ENCODE measurements at places on chromosomes 6 and 20. TPM values are rescaled to one million over a fixed set of nuclear protein-coding genes. Genes with fewer than 3 reads are reported as not detected.

DNA sequence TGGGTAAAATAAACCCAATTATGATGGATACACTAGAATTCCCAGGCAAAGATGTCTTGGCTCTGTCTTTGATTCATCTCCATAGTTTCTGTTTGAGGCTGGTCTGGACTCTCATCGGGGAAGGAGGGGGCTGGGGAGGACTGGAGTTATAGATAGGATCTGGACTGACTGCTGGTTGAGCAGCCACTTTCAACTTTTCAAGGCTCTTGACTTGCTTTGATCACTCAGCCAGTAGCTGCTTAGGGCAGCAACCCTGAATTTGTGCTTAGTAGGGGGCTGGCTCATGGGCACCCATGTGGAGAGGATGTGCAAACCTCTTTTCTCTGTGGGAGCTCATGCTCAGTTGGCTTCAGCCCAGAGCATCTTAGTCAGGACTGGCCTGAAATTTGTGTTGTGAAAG lies 114.0 kb upstream of the NEDD9 start:
- H3K36me3 ChIP-seq = peaks cover 74% of the 10 kb centered on the region
- DNase-seq = no peak
- H3K4me1 ChIP-seq = peaks cover 58% of the 10 kb centered on the region

- H3K27me3 ChIP-seq = no peaks in the 10 kb centered on the region
- H3K27ac ChIP-seq = no peak overlapping the region
- H3K4me3 ChIP-seq = no peak overlapping the region
- peaks cover 22% of the 10 kb centered on the region for H3K36me3 ChIP-seq
- DNase-seq = no peak
- peaks cover 39% of the 10 kb centered on the region for H3K4me1 ChIP-seq
Observed at GRCh38 chr20:1295276-1295930, 29.3 kb downstream of the SNPH start.

DNA sequence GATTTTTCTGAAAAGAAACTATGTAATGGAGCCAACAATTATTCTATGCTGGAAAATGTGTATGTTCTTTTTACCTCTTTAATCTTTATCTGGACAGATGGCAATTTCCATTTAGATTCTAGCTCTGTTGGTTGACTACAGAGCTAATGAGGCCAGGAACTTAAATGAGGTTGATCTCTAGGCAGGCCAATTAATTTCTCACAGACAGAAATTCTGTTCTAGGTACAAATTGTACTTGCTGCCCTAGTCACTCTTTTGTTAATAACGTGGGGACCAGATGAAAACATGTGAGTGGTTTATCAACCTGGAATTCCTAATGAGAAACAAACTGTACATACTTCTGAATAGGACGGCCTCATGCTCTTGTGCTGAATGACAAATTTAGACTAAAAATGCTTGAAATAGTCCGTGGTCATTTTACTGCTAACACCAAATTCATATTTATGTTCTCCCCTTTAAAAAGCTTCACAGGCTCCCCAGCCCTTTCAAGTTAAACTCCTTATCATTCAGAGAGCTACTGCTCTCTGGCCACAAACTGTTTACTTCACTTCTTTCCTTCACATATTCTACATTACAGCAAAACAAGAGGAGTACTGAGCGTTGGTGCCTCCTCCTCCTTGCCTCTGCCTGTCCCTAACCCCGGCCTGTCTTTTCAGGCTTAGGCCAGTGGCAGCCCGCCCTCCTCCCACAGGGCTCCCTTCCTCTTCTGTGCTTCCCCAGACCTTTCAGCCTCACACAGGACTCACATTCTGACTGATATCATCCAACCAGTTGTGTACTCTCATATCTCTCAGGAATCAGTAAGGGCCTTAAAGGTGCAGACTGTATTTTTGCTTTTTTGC lies 41.4 kb downstream of the DTNBP1 start:
- H3K27me3 ChIP-seq = no peaks in the 10 kb centered on the region
- H3K27ac ChIP-seq = no peak overlapping the region
- peaks cover 3% of the 10 kb centered on the region for H3K36me3 ChIP-seq
- peaks cover 9% of the 10 kb centered on the region for H3K4me1 ChIP-seq
- no peak overlapping the region for H3K4me3 ChIP-seq

GRCh38 chr6:21438237-21438985 lies 155.1 kb upstream of the SOX4 start:
- DNase-seq = peak; percentile 78
- peak overlapping the region; percentile 82 for H3K27ac ChIP-seq
- peaks cover 14% of the 10 kb centered on the region for H3K36me3 ChIP-seq
- H3K27me3 ChIP-seq = peaks cover 15% of the 10 kb centered on the region
- peak overlapping the region; percentile 67 for H3K4me3 ChIP-seq

DNA sequence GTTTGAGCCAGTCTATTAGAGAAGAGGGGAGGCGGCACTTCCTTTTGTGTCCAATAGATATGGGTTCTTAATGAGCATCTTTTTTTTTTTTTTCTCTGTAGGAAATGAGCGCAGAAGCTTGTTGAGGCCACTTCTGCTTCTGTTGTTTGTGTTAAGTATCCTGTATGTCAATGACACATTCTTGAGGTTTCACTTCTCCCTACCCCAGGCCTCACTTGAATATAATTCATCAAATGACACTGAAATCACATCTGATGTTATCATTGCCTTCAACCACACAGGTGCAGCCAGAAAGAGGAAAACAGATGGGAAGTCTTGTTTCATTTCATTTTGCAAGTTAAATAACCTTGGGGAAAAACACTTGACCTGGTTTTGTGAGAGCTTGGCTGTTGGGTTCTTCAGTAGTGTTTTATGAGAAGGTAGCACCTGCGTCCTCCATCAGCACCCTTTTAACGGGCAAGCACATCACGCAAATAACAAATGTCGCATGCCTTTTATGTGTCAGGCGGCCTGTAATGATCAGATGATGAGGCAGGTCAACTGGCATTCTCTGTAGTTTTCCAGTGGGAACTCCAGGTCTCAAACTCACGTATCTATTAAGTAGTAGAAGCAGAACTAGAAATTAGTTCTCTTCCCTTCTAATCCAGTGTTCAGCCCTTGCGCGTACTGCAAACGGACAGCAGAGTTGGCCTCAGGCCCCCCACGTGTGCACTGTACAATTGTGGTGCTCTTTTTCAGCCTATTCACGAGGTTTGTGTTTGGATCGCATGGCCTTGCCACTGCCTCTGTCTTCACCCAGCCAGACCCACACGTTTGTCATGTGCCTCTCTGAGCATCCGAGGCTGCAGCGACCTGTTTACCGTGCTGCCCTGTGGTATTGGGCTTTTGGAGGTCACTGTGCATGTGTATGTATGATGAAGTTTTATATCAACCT lies 23.5 kb downstream of the PLEKHG1 start:
- H3K27me3 ChIP-seq = peaks cover 25% of the 10 kb centered on the region
- no peaks in the 10 kb centered on the region for H3K36me3 ChIP-seq
- no peak overlapping the region for H3K27ac ChIP-seq
- H3K4me1 ChIP-seq = peaks cover 4% of the 10 kb centered on the region
- no peak overlapping the region for H3K4me3 ChIP-seq
- no peak for DNase-seq

GRCh38 chr6:131510094-131510493 lies 62.9 kb upstream of the ARG1 start:
- no peak overlapping the region for H3K4me3 ChIP-seq
- no peaks in the 10 kb centered on the region for H3K27me3 ChIP-seq
- H3K4me1 ChIP-seq = no peaks in the 10 kb centered on the region
- no peak for DNase-seq
- H3K36me3 ChIP-seq = no peaks in the 10 kb centered on the region
- no peak overlapping the region for H3K27ac ChIP-seq

Gene RIPOR3
- total RNA-seq = not detected

DNA sequence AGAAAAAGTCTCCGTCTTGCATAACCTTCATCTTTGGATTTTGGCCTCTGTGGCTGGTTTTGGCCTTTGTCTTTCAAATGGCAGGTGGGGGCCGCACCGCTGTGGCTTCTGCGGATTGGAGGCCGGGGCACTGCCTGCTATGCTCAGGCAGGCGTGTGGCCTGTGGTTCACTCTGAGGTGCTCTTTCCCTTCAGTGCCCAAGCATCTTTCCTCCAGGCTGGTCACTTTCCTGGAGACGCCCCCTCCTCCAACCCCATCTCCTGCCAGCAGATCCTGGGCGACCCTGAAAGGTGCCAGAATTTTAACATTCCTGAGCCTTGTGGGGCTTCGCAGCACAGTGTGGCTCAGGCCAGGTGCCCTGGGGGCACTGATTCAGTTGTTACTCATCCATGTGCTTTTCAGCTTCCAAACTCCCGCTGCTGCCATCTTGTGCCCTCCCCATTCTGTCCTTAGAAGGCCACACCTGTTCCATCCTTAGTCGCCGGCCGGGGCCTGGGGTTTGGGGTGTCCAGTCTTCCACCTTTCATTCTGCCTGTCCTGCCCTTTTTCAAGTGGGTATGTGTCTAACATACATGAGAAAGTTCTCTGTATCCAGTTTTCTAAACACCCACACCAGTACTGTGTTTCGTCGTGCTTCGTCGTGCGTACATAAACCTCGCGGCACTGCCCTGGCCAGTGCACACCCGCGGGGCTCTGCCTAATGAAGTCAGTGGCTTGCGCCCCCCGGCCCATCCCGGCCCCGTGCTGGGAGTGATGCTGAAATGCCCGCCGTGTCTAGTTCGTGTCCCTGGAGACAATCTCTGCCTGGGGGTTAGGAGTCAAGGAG lies 12.1 kb downstream of the SS18L1 start:
- H3K4me1 ChIP-seq = peaks cover 15% of the 10 kb centered on the region
- DNase-seq = no peak
- H3K36me3 ChIP-seq = peaks cover 43% of the 10 kb centered on the region

DNA sequence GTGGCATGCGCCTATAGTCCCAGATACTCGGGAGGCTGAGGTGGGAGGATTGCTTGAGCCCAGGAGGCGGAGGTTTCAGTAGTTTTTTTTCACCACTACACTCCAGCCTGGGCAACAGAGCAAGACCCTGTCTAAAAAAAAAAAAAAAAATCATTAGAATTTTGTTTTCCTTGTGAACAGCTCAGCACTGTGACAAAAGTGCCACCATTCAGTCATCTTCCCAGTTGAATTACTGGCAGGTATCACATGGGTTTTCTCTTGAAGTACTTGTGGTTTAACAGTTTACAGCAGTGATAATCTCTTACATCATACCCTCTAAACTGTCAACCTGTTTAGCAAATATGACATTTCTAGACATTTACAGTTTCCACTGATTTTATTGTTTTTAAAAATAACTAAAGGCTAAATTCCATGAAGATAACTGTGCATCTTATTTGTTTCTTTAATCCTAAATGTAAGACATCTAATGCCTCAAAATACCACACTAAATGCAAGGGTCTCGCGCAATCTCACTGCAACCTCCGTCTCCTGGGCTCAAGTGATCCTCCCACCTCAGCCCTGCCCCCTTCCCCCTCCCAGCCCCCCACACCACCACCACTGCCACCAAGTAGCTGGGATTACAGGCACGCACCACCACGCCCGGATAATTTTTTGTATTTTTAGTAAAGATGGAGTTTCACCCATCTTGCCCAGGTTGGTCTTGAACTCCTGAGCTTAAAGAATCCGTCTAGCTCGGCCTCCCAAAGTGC lies 7.0 kb downstream of the TRPC4AP start:
- peaks cover 28% of the 10 kb centered on the region for H3K36me3 ChIP-seq
- H3K27me3 ChIP-seq = no peaks in the 10 kb centered on the region
- H3K27ac ChIP-seq = no peak overlapping the region
- no peak for DNase-seq
- no peak overlapping the region for H3K4me3 ChIP-seq
- H3K4me1 ChIP-seq = peaks cover 42% of the 10 kb centered on the region

DNA sequence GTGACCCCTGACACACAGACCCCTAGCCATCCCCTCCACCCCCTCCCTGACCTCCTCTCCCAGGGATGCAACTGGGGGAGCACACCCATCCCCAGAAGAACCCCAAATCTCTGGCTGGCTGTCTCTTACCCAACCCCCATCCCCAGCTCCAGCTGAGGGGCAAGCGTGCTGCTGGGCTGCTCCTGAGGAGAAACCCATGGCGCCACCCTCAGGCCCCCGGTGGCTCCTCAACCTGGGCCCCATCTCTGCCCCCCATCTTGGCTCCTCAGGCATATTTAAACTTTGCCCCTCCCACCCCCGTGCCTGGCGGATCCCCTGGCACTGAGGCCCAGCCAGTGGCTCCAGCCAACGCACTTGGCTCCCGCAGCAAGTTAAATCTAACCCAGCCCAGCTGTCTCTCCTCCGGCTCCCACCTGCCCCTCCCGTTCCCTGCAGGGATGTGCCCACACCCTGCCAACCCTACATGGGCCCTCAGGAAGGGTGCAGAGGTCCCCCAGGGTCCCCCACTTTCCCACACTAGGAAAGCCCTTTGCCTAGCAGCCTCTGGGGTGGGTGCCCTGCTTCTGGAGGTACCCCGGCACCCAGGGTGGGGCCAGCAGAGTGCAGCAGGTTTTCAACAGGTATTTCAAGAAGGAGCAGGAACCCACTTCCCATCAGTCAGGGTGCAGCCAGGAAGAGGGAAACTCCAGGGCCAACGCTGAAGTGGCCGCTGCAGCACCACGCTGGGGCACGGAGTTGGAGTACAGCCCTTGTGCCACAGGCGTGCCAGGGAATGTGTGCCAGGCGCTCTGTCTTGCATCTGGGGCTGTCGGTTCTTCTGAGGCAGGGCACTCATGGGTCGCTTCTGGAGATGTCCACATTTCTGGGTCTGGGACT lies 5.3 kb upstream of the OSBPL2 start:
- no peaks in the 10 kb centered on the region for H3K27me3 ChIP-seq
- DNase-seq = no peak
- H3K36me3 ChIP-seq = no peaks in the 10 kb centered on the region
- H3K4me3 ChIP-seq = no peak overlapping the region
- peaks cover 6% of the 10 kb centered on the region for H3K4me1 ChIP-seq
- no peak overlapping the region for H3K27ac ChIP-seq

Gene WFDC2
- total RNA-seq = not detected

DNA sequence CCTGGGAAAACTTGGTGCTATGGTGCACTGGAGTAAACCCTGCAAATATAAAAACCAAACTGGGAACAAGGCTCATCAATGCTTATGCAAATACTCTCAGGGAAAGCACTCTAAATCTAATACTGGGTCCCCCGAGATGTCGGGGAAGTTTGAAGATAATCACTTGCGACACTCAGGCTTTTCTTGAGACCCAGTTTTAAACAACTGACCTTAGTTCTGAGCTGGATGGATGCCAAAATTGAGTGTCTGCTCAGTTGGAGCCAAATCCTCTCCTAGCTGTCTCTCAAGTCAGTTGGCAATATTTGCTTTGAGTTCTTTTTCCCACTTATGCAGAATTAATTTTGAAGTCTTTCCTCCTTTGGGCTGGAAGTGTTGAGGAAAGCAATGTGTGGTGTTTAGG lies 75.5 kb upstream of the CD2AP start:
- DNase-seq = no peak
- no peaks in the 10 kb centered on the region for H3K4me1 ChIP-seq
- H3K27ac ChIP-seq = no peak overlapping the region
- H3K36me3 ChIP-seq = no peaks in the 10 kb centered on the region
- H3K27me3 ChIP-seq = peaks cover 6% of the 10 kb centered on the region
- no peak overlapping the region for H3K4me3 ChIP-seq

- DNase-seq = no peak
- no peak overlapping the region for H3K27ac ChIP-seq
- H3K36me3 ChIP-seq = no peaks in the 10 kb centered on the region
- H3K27me3 ChIP-seq = no peaks in the 10 kb centered on the region
Observed at GRCh38 chr20:53922901-53923314, 147.5 kb downstream of the BCAS1 start.

- no peak overlapping the region for H3K4me3 ChIP-seq
- H3K27ac ChIP-seq = no peak overlapping the region
- H3K4me1 ChIP-seq = peaks cover 17% of the 10 kb centered on the region
- peaks cover 9% of the 10 kb centered on the region for H3K36me3 ChIP-seq
- no peaks in the 10 kb centered on the region for H3K27me3 ChIP-seq
- no peak for DNase-seq
Observed at GRCh38 chr6:34334796-34335416, 57.6 kb downstream of the NUDT3 start.

Data from activated CD8-positive, alpha-beta T cell treated with anti-CD3 and anti-CD28 coated beads, Interleukin-2, amount 10 ng/mL, durations not matched to agents 7 days and 5 days (primary cell).